ENCODE measurements at places on chromosomes 5 and 9.

DNA sequence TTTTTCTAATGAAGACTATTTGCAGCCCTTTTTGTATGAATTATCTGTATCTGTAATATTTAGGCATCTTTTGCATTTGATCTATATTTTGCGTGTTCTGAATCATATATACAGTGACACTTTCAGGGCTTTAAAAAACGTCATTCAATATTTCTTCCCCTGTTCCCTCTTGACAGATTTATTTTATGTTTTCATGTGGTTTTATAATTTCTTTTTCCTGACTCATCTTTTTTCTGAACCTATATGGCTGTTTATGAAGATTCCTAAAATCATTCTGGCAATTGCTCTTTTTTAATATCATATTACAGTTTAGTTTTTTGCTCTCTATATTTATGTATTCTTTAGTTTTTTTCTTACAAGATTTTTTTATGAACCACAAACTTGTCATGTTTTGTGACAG is 67.6 kb downstream of the SMARCA2 start:
- no peak for DNase-seq

DNA sequence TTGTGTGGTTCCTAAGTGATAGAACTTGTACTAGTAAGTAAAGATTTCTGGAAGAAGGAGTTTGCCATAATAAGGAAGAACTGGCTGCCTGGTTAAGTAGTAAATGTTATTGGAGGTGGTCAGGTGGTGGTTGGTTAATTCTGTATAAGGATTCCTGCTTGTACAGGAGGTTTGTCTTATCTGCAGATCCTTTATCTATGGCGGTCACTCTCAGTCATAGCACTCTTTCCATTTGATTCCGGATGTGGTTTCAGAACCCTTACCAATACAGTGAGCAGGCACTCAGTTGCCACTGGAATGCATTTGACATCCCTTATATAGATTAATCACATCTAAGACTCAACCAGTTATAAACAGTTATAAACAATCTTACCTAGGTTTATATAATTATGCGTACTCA is 50.3 kb downstream of the RAD50 start:
- no peak for DNase-seq

GRCh38 chr9:113934829-113935676 is 58.9 kb downstream of the ZNF618 start:
- DNase-seq = no peak

GRCh38 chr5:40651201-40651600 is 28.5 kb upstream of the PTGER4 start:
- DNase-seq = no peak

DNA sequence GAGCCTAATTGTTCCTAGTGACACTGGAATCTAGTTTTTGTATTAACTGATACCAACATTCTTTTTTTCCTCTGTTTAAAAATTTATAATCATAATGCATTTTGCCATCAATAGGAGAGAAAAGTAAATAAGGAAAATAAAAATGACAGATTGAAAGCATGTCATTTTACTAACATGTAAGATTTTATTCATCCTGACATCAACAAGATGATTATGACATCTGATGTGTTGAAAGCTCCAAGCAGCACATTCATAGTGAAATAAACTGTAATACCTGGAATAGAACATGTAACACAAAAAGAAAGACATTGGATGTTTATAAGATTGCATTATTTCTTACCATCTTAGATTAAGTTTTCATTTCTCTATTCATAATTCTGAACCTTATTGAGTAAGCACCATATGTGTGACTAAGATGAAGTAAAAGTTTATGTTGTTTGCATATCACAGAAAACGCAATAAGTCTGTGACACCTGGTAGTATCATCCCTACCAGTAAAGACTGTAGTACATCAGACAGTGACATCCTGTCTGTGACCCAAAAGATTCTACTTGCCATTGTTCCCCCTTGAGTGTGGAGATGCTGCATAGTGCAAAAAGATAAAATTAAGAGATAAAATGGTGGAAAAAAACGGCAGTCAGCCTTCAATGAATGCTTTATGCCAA is 225.6 kb downstream of the PCSK5 start:
- no peak for DNase-seq

DNA sequence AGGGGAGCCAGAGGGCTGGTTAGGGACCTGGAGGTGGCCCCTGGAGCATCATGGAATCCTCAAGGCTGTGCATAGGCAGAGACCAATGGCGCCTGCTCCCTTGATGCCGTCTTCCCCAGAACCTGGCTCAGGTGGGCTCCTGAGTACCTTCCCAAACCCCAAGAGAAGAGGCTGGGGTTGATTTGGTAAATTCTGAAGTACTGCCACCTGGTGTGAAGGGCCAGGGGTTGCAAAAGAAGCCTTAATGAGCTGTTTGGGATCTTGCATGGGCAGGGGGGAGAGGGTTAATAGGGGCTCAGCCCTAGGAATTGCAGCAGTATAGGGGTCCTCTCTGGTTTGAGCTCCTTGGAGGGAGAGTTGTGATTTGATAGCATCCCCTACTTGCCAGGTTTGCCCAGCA is 52.1 kb downstream of the CYSTM1 start:
- no peak for DNase-seq

DNA sequence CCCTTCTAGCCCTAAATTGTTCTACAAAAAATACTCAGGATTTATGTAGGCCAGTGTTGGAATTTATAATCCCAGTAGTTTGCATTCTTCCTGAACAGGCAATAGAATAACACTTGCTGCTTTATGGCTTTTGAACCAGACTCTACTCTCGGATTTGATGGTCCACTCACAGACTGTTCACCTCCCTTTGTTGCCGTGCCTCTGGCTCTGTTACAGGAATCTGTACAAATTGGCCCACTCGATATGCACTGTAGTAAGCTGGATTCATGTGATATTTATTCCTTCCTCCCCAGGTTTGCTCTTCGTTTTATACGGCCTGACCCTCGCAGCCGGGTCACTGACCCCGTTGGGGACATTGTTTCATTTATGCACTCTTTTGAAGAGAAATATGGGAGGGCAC is 43.7 kb downstream of the FAF2 start:
- no peak for DNase-seq

DNA sequence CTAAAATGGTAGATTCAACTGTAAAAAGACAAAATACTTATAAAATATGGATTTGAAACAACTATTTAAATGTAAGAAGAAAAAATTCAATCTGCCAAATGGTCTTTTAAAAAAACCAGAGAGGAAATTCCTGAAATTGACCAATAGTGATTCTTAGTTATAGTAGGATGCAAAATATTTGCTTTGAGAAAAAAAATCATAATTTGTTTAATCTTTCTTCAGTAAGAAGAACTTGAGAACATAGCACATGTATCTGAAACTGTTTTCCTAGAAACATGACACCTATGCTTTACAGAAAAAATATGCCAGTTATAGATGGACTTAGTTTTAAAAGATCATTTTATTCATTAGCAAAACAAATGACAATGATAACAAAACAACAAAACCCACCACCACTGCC is 186.9 kb upstream of the CD180 start:
- DNase-seq = no peak

DNA sequence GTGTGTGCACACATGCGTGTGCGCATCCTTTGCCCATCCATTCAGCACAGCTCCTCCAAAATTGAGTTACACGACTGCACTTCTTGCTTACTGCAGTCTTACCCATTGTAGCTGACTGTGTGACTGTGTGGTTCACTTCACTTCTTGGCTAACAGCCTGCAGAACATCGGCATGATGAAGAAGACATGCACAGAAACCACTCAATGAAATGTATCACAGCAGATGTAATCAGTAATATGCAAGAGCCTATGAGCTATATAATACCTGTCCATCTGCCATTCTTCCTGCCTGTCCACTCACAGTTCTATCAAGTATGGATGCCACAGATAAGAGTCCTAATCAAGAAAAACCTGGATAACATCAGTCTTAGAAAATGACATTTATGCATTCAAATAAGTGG is 83.9 kb downstream of the TRPM3 start:
- DNase-seq = no peak

DNA sequence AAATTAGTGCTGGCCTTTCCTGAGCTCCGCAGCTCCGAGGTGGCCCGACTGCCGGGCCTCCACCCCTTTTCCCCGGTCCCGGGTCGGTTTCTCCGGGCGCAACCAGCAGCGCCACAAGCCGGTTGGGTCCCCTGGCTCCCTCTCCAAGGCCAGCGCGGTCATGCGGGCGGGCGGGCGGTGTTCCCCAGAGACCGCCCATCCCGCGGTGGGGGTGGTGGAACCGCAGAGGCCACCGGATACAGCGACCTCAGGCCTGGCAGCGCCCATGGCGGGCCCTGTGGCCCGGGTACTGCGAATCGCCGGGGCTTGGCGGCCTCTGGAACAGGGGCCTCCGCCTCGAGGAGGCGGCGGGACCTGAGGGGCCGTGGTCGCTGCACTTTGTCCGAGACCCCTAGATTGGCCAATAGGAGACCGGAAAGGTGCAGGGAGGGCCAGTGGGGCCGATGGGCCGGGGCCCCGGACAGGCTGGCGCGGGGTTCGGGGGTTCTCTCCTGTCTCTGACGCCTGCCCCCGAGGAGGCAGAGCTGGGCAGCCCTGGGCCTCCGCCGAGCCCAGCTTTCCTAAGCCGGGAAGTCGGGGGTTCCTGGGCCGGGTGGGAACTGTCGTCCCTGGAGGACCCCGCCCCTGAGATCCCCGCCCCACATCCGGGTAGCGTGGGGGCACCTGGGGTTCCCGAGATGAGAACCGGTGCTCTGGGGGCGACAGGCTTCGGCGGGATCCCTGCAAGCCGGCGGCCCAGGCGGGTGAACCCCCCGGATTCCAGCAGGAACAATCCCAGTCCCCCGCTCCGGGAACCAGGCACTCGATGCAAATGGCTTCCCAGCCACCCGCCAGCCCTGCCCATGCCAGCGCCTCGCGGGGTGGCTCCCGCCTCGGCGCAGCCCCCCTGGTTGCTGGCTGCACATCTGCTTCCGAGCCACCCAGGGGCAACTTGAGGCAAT is 293.9 kb downstream of the ZSWIM6 start:
- DNase-seq = no peak

GRCh38 chr9:98781588-98782383 is 14.6 kb downstream of the ANKS6 start:
- no peak for DNase-seq

GRCh38 chr5:14431534-14431933 is 150.1 kb upstream of the OTULINL start:
- DNase-seq = no peak

DNA sequence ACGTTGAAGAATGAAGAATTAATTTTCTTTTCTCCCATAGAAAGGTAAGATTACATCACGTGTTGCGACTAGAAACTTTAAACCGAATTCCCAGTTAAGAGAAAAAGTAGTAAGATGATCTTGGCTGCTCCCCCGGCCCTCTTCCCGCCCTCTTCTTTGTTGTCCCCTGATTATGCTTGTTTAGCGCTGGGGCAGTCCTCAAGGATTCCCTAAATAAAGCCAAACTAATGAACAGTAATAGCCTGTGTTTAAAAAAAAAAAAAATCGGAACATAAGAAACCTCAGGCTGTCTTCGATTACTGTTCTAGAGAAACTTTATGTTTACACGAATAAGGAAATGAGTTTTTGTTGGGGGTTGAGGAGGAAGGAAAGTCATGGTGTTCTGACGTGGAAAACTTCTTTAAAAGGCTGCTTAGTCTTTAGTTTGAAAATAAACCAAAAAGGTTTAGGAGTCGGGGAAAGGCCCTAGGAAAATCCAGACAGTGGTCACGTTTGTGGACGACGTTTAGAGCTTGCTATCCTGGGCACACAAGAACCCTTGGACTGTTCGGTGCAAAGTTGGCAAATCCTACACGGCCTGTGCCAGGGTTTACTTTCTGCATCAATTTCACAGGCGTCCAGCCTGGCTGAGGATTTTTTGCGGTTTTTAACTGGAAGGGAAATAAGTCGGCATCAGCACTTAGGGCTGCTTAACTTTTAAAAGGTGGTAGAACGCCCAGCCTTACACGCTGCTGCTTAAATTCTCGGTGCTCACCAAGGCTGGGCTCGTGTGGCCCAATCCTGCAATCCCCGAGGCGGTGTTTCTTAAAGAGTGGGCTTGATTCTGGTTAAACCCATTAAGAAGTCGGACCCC is 1.1 kb upstream of the MAT2B start:
- no peak for DNase-seq

- no peak for DNase-seq
These were observed 114.5 kb downstream of the FGF1 start for GRCh38 chr5:142571371-142571770.

- no peak for DNase-seq
These were observed 41.8 kb upstream of the ERCC6L2 start for GRCh38 chr9:95833546-95834178.

- DNase-seq = no peak
These were observed 110.6 kb downstream of the RAPGEF6 start for GRCh38 chr5:131524431-131524830.

DNA sequence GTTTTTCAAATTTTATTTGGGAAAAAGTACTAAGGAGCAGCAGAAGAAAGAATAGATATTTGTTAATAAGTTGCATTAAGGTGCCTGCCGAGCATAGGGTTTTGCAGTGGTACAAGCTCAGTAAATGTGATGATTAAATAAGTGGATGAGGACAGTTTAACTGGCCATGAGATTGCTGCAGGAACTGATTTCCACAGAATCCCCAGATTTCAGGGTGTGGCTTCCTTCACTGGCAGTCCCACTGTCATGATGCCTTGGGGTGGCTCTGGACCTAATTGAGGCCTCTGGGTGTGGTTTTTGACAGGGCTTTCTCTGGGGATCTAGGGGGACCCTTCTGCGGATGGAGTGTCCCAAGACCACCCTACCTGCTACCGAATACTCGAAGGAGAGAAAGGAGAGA is 1.4 kb downstream of the PHF24 start:
- DNase-seq = no peak

- no peak for DNase-seq
These were observed 1.1 kb upstream of the SEMA4D start for GRCh38 chr9:89498852-89499480.

GRCh38 chr5:137782984-137783536 is 28.9 kb upstream of the HNRNPA0 start:
- no peak for DNase-seq

- DNase-seq = no peak
These were observed 314.0 kb downstream of the ARHGEF28 start for GRCh38 chr5:73940026-73940425.

- no peak for DNase-seq
These were observed 171.4 kb upstream of the SGCD start for GRCh38 chr5:156155598-156155997.

- no peak for DNase-seq
These were observed 110.7 kb upstream of the IL12B start for GRCh38 chr5:159440968-159441367.

GRCh38 chr9:20562051-20562450 is 60.2 kb downstream of the MLLT3 start:
- DNase-seq = no peak

GRCh38 chr9:72931897-72932296 is 21.0 kb downstream of the ALDH1A1 start:
- DNase-seq = no peak

- DNase-seq = no peak
These were observed 571.3 kb downstream of the GABRG2 start for GRCh38 chr5:162638849-162639248.

GRCh38 chr9:76203373-76203772 is 190.9 kb downstream of the RFK start:
- no peak for DNase-seq

GRCh38 chr9:134644725-134645606 is 3.4 kb downstream of the COL5A1 start:
- DNase-seq = no peak

- DNase-seq = no peak
These were observed 5.2 kb upstream of the ARRDC3 start for GRCh38 chr5:91388362-91388761.
